Pancreas (tissue), 10 donors: ENCODE measurements at places on chromosomes 1 and 21. TPM values are rescaled to one million over a fixed set of nuclear protein-coding genes. Genes with fewer than 3 reads are reported as not detected.

GRCh38 chr21:40073642-40074041, 206.4 kb downstream of the PCP4 start:
- H3K27ac ChIP-seq: no peak overlapping the region
- H3K36me3 ChIP-seq: no peaks in the 10 kb centered on the region
- H3K4me3 ChIP-seq: no peak overlapping the region
- H3K4me1 ChIP-seq: no peaks in the 10 kb centered on the region
- no peak for DNase-seq

- H3K27ac ChIP-seq: no peak overlapping the region
- DNase-seq: no peak
- no peaks in the 10 kb centered on the region for H3K36me3 ChIP-seq
These were observed 90.2 kb downstream of the SDCCAG8 start for GRCh38 chr1:243346016-243346415.

DNA sequence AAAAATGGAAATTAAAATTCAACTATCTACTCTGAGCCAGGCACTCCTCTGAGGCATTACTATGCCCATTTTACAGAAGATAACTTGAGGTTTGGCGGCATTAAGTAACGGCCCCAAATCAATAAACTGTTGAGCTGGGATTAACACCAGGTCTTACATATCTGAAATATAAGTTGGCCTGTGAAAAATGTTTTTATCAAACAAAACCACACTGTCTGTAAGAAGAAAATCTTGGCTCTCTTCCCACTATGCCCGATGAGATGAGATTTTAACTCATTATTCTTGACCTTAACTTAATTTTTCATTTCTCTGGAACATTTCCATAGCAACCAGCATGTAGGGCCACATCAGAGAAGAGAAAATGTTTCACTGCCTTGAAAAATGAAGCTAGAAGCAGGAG, 21.8 kb downstream of the RC3H1 start:
- H3K27me3 ChIP-seq: no peaks in the 10 kb centered on the region
- H3K36me3 ChIP-seq: no peaks in the 10 kb centered on the region

MPL gene
- 0.26 TPM for total RNA-seq

LIPI gene
- not detected for total RNA-seq
